BE2C (cell line): ENCODE measurements at places on chromosomes 12 and 14.

- DNase-seq, result no peak
Observed at GRCh38 chr12:111607239-111607638, 8.1 kb upstream of the ATXN2 start.

GRCh38 chr14:57171903-57172302 lies 96.8 kb downstream of the EXOC5 start:
- DNase-seq, result no peak

- no peak for DNase-seq
Observed at GRCh38 chr14:57869617-57870016, 3.7 kb upstream of the SLC35F4 start.

- no peak for DNase-seq
Observed at GRCh38 chr12:513446-513845, 53.7 kb downstream of the B4GALNT3 start.

- peak; percentile 32 for DNase-seq
Observed at GRCh38 chr12:71440763-71441748, 1.5 kb downstream of the LGR5 start.
